Hematopoietic multipotent progenitor cell treated with erythropoietin and hydrocortisone succinate and interleukin-3 and kit ligand, for 6 days (in vitro differentiated cells): ENCODE measurements at places on chromosomes 12 and 14.
A peak's percentile ranks its signal among the peaks of the same experiment; 100 is the strongest.

DNA sequence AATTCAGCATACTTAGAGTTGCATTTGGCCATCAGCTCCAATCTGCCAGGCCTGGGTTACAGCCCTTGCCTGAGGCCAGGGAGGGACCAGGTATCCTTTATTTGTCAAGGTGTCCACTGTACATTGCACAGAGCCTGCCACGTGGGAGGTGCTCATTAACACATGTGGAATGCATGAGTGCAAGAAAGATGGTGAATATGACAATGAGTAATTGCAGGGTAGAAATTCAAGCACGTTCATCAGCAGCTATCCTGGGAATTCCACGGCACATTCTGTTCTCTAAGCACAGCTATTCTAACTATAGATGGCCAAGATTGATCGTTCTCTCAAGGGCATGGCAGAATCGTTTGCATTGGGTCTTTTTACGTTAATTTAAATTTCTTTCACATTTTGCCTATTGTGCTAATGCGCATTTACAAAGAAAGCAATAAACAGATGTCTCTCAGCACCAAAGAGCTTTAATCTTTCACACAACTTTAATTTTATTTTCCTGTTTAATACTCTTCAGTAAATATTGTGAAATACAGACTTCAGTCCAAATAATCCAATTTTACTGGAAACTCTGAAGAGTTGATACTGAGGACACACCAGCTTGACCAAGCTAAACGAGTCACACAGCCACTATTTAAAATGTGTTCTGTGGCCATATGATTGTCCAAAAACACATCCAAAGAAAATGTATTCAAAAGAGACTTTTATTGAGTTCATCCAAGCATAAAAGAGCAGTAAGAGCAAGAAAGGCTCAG, 1025.7 kb upstream of the TMEM132C start:
- no peak for DNase-seq

DNA sequence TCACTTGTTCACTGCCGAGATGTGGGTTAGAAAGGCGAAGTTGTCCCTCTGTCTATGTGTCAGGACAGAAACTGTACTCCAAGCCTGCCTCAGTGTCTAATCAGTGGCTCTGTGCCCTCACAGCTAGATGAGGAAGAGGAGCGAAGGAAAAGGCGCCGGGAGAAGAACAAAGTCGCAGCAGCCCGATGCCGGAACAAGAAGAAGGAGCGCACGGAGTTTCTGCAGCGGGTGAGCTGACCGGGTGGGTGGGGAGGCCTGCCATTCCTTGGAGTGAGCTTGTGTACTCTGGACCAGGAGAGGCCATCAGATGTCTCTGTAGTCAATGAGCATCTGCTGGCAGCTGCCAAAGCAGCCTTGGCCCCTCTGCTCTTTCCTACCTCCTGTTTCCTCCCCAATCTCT, 33.5 kb downstream of the JDP2 start:
- DNase-seq, result no peak

GRCh38 chr12:58533652-58534051, 386.7 kb downstream of the LRIG3 start:
- no peak for DNase-seq

- DNase-seq, result peak; percentile 60
Measured at GRCh38 chr12:132955094-132956010, 754 bp downstream of the ZNF605 start.

GRCh38 chr14:85401384-85401783, 128.6 kb upstream of the FLRT2 start:
- no peak for DNase-seq

DNA sequence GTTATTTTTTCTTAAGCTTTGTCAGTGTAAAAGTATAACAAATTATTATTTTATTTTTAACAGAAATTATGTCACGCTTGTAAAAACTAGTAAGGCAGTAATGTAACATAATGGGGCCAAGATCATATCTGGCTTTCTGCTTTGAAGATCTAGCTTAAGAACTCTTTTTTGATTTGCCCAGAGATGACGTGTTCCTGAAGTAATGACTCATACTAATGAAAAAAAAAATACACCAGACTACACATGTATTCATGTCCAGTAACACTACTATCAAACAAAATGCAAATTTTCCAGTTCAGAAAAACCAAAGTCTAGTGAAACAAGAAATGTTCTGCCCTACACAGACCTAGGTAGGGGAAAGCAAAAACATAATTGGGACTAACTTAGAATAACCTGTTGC, 432.2 kb upstream of the ATXN7L3B start:
- DNase-seq, result no peak

DNA sequence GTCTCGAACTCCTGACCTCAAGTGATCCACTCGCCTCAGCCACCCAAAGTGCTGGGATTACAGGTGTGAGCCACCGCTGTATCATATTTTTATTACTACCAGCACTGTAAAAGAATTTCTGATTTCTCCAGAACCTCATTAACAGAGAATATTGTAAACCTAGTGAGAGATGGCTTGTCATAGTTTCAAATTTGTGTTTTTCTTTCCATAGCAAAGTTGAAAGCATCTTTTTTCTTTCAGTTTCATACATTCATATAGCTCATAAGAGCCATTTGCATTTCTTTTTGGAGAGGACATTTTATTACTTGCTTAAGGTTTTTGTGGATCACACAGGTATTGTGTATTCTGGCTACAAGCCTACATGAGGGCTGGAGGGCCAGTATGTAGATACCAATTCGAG, 58.0 kb downstream of the MIS18BP1 start:
- no peak for DNase-seq

DNA sequence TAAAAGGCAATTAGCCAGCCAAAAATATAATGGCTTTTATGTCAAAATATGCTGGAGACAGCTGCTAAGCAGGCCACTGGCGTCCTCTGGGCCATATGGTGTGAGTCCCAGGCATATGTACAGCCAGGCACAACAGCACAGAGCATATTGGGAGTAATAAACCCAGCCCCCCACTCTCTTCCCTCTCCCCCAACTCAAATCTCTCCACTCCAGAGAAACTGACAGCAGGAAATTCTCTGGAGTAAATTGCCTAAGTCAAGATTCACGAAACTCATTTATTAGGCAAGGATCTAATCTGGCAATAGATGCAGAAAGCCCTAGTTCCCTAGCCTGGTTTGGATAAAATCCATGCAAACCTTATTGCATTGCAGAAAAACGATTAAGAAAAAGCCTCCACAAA, 147.9 kb upstream of the SEL1L start:
- DNase-seq, result no peak

GRCh38 chr12:11581179-11581755, 68.2 kb upstream of the ETV6 start:
- peak; percentile 92 for DNase-seq

DNA sequence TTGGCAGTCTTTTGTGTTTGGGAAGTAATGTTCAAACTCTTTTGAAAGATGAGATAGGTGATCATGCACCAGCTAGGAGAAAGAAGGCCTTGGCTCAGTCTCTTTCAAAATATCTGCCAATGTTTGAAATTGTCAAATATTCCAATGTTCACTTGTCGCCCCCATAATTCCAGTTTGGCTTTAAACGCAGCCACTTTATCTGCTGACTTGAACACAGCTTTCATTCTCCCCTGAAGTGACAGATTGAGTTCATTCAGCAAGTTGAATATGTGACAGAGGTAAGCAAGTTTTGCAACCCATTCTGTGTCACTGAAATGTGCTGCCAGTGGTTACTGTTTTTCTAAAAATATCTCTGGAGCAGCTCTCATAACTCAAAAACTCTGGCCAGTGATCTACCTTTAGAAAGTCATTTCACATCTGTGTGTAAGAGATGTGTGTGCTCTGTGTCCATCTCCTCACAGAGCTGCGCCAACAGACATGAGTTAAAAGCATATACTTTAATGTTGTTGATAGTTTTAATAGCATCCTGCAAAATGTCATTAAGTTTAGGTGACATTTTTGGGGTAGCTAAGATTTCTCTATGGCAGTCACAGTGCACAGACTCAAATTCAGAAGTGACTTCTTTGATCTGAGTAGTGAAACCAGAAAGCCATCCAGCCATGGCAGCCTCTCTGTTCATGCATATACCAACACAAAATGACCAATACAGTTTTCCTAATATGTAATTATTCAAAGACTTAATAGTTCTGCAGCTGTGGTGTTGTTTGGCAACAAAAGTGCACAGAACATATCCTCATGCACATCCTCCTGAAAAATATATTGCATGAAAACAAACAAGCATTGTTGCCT, 614.3 kb upstream of the MIS18BP1 start:
- DNase-seq, result no peak

GRCh38 chr14:104290756-104291122, 152.4 kb downstream of the KIF26A start:
- DNase-seq, result no peak

- DNase-seq, result no peak
Measured at GRCh38 chr12:43008953-43009845, 419.7 kb upstream of the PRICKLE1 start.

DNA sequence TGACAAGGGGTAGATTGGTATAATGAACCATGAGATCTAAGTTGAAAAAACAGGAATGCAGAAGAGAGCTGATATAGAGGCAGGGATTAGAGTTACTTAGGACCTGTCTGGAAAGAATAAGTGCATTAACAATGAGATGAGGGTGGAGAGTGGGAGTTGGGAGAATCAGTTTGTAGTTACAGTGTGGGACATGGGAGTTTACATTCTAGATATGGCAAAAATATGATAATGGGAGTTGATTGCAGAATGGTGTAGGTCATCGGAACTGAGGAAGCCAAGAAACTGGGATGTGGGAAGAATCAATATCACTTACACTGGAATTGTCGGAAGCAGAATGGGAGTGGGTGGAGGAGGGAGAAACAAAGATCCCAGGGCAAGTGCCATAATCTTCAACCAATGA, 301.1 kb upstream of the NPAS3 start:
- DNase-seq, result no peak

- no peak for DNase-seq
Measured at GRCh38 chr14:83021323-83021722, 1487.7 kb upstream of the SEL1L start.

GRCh38 chr12:43840338-43840737, 4.5 kb downstream of the TMEM117 start:
- no peak for DNase-seq

DNA sequence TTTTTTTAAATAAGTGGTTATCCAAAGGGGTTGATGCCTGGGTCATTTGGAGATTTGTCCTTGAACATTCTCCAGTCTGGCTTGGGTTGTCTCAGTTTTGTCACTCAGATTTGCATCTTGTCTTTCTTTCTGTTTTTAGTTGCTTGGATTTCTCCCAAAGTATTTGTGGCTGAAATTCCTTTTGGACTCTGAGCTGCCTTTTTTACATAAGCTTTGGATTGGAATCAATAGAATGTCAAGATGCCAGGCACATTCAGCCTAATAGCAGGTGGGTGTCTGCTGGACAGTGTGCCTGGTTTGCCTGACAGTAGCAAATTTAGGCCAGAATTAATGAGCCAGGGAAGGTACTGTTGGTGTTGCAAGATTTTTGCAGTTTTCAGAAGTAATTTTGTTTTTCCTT, 50.0 kb downstream of the FLRT2 start:
- no peak for DNase-seq

DNA sequence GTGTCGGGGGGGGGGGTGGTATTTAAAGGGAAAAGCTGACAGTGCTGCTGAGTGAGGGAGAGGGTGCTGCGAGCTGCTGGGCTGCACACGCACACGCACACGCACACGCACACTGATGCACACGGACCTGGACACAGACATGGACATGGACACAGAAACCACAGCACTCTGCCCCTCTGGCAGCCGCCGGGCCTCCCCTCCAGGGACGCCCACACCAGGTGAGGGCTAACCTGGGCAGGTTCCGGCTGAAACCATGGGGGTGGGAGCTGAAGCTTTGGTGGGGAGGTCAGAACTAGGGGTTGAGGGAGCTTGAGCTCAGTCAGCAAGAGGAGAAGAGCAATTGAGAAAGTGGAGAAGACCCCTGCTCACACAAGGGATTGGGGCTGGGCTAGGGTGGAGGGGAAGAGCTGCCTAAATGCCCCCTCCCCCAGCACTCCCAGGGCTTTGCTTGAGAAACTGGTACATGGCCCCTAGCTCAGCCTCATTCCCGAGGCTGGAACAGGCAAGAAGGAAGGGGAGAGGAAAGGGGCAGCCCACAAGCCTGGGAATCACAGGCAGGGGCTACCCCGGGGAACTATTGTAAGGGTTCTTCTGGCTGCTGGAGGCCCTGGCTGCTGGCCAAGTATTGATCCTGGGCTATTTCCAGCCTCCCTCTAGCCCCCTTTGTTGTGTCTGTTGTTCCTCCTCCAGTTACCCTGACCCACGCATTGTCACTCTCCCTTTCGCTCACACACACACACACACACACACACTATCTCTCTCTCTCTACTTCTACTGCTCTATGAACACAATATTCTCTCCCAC, at the start of gene REM2:
REM2 (plus strand) TSS at position 50 of the 804 bp plus-strand sequence; CDS start at position 116, 66 bp downstream.
- no peak for DNase-seq

GRCh38 chr14:92880851-92881250, 42.1 kb upstream of the CHGA start:
- DNase-seq, result peak; percentile 15

DNA sequence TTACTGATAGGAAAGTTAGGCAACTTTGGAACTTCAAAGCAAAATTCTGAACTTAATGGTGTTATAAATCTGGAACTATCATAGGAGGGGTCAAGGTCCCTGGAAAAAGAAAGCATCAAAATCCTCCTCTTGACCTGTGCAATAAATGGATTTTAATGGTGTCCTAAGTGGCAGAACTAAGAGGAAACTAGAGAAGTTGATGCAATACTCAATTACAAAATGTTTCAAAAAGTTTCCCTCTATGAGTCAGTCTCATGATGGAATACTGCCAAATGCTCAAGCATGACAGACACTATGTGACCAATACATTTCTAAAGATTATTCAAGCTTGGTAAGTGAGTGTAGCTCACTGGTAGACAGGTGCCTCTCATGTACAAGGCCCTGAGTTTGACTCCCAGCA, 47.7 kb upstream of the ERGIC2 start:
- DNase-seq, result peak; percentile 86

DNA sequence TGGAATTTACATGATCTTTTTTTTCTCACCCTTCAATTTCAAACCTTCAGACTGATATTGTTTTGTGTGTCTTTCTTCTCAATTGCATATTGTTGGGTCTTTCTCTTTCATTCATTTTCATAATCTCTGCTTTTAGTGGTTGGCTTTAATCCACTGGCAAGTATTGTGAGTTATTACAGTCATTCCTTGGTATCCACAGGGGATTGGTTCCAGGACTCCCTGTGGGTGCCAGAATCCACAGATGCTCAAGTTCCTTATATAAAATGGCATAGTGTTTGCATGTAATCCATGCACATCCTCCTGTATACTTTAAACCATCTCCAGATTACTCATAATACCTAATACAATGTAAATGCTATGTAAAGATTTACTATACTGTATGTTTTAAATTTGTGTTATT, 29.7 kb upstream of the PARP11 start:
- DNase-seq, result no peak

GRCh38 chr14:37145395-37145794, 27.0 kb downstream of the SLC25A21 start:
- peak; percentile 16 for DNase-seq

- no peak for DNase-seq
Measured at GRCh38 chr14:98411154-98411553, 860.8 kb downstream of the BCL11B start.

DNA sequence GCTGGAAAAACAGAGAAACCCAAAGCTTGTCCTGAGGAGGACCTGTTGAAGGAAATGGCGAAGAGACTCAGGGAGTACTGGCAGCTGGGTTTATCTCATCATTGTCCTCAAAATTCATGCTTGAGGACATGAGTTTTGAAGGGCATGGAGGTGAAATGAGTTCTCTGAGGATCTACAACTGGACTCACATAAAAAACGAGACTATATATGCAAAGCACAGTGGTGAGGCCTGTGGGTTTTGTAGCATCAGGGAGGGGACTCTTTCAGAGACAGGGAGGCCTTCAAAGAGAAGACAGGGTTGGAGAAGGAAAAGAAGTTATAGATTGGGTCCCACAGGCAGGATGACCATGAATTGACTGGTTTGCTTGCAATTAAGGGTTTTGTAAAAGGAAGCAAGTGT, 71.3 kb upstream of the SCN8A start:
- DNase-seq, result no peak
